ENCODE measurements at places on chromosomes 2 and 18.

DNA sequence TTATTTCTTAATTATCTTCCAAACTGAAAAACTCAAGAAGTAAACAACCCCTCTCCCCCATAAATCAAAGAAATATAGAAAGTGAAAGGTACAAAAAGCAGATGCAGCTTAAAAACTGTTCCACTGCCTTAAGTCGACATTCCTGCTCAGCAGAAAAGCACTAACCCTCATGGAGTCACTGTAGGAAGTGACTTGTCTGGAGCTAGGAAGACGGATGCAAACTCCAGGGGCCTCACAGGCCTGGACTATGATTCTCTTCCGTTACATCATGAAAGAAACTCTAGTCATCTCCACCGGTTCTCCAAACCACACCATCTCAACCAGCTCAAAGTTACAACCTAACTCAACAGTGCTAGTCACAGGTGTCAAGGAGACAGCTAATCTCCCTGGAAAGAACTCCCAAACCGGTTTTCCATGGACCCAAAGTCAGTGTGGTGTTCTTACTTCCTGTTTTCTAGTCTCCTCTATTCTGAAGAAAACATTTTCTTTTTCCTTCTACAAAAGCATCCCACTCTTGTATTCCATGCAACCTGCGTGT, 128.4 kb downstream of the PIEZO2 start:
- DNase-seq = no peak

- DNase-seq = no peak
Observed at GRCh38 chr2:18896125-18896764, 306.9 kb upstream of the NT5C1B start.

DNA sequence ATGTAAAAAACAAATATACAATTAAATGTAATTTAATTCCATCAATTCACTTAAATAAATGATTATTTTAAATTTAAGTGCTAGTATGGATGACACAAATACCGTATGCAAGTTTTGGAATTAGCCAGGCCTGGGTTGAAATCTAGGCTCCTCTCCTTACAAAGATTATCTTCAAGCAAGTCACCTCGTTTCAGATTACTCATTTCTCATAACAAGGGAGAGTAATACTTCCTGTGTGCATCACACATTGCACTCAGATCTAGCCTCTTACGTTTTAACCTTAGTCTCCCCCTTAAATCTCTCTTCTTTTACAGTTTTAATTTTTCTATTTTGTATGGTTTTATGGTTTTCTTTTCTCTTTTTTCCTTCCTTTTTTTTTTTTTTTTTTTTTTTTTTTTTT, 1475.9 kb upstream of the NXPH2 start:
- no peak for DNase-seq

- no peak for DNase-seq
Observed at GRCh38 chr18:6636091-6636490, 93.4 kb upstream of the ARHGAP28 start.

- no peak for DNase-seq
Observed at GRCh38 chr2:10353931-10354330, 51.2 kb downstream of the HPCAL1 start.

DNA sequence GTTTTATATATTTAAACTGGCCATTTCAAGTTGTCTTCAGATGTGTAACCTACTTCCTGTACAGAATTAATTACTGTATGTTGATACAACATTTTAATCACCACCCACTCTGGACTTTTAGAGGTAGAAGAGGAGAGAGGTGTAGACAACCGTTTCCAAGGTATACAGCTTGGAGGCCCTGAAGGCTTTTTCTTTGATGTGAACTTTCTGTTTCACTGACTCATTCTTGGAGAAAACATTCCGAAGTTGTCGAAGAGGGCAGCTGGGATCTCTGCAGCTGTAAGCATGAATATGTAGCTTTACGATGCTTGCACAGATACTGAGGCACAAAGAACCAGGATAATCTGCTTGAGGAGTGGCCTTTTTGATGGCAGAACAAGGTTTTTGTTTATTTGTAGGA, 137.0 kb downstream of the NCKAP5 start:
- DNase-seq = no peak

DNA sequence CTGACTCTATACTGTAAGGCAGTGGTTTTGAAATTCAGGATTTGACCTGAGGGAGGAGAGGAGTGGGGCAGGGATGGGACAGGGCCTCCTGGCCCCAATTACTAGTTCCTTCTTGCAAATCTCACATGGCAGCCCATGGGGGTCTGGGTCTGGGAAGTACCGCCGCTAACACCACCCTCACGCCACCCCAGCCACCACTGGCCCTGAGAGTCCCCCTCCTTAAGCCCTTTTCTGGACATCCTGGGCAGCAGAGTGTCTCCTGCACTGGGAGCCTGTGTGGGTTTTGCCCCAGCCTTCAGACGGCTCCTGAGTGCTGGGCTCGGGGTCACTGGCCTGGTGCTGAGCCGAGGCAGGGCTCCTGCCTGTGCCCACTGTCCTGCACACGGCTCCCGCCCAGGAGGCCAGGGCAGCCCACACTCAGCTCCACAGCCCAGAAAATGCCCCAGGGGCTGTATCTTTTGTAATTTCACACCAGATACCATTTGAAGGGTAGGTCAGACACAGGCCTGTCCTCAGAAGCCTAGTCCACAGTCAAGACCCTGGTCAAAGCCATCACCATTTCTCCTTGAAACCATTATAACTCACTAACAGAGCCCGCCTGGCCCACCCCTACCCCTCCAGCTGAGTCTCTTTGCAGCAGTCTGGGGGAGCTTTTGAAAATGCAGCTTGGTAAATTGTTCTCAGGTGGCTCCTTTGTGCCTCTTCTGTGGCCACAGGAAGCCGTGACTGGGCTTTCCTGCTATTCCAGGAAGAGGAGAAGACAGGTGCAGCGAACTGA, 55.1 kb downstream of the CYP27C1 start:
- no peak for DNase-seq

GRCh38 chr2:95012881-95013550, 12.5 kb upstream of the MAL start:
- DNase-seq = no peak

DNA sequence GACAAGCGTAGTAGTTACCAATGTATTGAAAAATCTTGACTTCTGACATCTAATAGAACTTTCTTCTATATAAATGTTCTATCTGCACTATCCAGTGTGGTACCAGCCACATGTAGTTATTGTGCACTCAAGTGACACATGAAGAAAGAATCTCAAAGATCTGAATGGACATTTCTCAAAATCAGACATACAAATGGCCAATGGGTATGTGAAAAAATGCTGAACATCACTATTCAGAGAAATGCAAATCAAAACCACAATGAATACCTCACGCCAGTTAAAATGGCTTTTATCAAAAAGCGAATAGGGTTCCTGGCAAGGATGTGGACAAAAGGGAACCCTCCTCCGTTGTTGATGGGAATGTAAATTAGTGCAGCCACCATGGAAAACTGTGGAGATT, 37.5 kb upstream of the SMCHD1 start:
- no peak for DNase-seq

- DNase-seq = no peak
Observed at GRCh38 chr2:109615637-109616144, 1.5 kb downstream of the SOWAHC start.

- no peak for DNase-seq
Observed at GRCh38 chr18:43847164-43848091, 570.1 kb upstream of the SYT4 start.

Data from HFFc6 (cell line).